ENCODE measurements at places on chromosomes 2 and 18.

DNA sequence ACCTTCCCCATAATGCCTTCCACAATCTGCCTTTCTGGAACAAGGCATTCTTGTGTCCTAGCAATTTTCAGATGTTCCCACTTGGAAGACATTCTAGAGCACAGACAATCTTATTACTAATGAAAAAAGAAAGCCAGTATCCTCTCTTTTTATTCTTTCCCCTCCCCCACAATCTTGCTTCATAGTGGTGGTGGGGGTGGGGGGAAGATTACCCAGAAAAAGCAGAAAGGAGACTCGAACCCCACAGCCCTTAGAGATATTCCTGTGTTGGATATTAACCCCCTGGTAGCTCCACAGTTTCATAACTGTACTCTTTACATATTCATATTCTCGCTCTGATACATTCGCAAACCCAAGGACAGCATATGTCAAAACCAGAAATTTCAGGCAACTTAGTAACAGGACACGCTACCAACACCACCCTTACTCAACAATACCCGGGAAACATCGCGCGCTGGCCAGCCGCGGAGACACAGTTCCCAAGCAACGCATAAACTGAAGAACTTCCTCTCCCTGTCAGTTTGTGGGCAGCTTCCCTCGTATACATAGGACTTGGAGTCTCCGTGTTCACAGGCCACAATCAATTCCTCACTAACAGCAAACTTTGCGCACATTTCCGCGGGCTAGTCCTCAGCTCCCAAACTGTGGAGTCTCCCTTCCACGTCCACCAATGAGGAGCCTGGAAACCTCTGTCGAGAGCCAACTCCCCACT, 793 bp downstream of the NR4A2 start:
- DNase-seq: peak; percentile 67

DNA sequence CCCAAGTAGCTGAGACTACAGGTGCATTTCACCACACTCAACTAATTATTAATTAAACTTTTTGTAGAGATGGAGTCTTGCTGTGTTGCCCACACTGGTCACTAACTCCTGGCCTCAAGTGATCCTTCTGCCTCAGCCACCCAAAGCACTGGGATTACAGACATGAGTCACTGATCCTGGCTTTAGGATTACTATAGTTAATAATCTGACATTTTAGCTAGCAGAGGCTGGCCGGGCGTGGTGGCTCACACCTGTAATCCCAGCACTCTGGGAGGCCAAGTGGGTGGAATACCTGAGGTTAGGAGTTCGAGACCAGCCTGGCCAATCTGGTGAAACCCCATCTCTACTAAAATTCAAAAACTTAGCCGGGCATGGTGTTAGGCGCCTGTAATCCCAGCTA, 39.5 kb downstream of the USP34 start:
- DNase-seq: no peak

GRCh38 chr18:58754544-58755068, 83.3 kb downstream of the MALT1 start:
- no peak for DNase-seq

DNA sequence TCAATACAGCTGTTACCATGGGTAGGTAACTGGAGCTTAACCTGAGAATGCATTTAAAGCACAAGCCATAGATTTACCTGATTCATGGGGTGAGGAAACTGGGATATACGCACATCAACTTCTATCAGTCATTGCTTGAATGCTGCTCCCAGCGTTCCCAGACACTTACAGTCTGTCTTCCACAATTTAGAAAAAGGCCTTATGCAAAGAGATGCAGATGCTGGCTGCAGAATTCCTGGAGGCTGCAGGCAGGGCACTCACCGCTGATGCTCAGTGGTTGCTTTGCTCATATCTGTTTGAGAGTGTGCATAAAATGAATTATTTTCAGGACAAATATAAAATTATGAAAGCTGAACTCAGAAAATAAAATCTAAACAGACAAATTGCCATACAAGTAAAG, 950.7 kb upstream of the PIK3C3 start:
- no peak for DNase-seq

GRCh38 chr2:43169099-43169945, 57.1 kb downstream of the ZFP36L2 start:
- no peak for DNase-seq

DNA sequence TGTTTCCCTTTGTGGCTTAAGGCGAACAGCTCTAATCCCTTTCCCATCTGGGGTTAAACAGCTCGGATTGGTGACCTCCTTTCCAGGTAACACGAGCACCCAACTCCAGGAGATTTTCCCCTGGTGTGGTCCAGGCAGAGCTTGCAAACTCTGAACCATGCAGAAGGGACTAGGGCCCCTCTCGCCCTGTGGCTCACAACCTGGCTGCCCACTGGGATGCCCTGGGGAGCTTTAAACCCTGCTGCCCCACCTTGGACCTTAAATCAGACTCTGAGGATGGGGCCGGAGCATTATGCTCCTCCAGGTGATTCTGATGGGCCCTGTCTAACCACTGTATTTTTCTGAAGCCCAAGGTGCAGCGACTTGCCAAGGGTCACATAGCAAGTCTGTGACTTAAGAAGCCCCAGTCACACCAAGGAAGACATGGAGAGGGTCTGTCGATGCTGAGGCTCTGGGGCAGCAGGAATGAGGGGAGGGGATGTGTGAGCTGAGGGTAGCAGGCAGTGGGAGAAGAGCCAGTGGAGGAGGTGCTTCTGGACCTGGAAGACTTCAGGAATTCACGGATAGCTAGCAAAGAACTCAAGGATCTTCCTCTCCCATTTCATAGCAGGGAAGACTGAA, 5.9 kb downstream of the ARID5A start:
- no peak for DNase-seq

DNA sequence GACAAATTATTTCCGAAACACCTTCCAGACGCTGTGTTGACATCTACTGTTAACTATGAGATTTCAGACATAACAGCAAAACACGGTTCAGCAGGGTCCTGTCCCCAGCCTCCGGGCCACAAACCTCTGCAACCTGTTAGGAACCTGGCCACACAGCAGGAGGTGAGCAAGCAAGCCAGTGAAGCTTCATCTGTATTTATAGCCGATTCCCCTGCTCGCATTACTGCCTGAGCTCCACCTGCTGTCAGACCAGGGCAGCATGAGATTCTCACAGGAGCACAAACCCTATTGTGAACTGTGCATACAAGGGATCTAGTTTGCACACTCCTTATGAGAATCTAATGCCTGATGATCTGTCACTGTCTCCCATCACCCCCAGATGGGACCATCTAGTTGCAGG, 31.1 kb downstream of the NDUFA10 start:
- no peak for DNase-seq

- DNase-seq: peak; percentile 81
Measured at GRCh38 chr2:37148325-37148724, 8.5 kb downstream of the EIF2AK2 start.

GRCh38 chr2:46703588-46703987, 212.0 kb downstream of the MCFD2 start:
- DNase-seq: no peak

DNA sequence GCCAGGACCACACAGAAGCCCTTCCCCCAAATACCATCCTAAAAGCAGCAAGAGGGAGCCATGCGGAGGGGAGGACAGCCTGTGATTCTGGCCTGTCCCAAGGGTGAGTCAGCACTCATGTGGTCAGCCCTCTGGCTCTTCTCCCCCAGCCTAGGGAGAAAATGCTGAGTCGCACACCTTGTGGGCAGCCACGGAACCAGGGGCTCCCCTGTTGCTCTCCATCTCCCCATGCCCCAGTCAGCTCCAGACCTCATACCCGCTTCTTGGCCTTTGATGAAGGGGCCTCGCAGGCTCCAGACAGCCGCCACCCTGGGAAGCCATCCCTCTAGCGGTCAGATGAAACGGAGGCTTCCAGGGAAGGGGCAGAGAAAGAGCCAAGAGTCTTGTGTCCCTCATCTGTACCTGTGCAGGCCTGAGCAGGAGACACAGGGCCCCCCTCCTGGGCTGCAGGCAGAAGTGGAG, 181.3 kb upstream of the SIX2 start:
- no peak for DNase-seq

GRCh38 chr2:8312221-8312620, 369.6 kb upstream of the ID2 start:
- no peak for DNase-seq

GRCh38 chr2:23375448-23375847, 9.5 kb upstream of the KLHL29 start:
- peak; percentile 68 for DNase-seq

DNA sequence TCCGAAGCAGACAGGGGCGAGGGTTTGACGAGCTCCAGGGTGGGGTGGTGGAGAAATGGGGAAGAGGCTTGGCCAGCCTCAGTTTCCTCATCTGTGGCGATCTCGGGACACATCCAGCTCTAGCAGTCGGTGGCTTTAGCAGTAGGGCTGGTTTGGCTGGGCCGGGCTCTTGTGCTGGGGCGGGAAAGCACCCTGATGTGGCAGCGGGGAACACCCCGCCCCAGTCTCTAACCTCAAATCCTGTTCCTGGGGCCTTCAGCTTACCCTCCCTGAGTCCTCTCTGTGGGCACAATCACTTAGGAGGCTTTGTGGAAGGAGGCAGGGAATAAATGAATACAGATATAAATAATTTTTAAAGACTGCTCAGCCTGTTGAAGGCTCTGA, 26.5 kb upstream of the MCFD2 start:
- peak; percentile 33 for DNase-seq

- DNase-seq: no peak
Measured at GRCh38 chr2:38744399-38744780, 6.8 kb downstream of the SRSF7 start.

DNA sequence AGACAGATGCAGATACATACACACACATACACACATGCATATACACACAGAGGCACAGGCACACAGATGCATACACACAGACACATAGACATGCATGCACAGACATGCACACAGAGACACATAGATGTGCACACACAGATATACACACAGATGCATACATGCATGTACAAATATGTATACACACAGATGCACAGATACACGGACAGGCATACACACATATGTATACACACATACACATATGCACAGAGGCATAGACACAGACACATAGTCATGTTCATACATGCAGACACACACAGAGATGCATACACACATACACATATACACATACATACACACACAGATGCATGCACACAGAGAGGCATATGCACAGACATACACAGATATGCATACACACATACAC, 437.3 kb upstream of the SMIM21 start:
- no peak for DNase-seq

DNA sequence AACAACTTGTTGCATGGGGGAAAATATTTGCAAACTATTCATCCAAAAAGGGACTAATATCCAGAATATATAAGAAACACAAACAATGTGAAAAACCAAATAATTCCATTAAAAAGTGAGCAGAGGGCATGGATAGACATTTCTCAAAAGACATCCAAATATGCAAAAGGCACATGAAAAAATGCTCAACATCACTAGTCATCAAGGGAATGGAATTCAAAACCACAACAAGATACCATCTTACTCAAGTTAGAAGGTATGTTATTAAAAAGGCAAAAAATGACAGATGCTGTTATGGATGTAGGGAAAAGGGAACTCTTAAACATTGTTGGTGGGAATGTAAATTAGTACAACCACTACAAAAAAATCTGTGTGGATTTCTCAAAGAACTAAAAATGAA, 396.5 kb downstream of the CCDC85A start:
- no peak for DNase-seq

DNA sequence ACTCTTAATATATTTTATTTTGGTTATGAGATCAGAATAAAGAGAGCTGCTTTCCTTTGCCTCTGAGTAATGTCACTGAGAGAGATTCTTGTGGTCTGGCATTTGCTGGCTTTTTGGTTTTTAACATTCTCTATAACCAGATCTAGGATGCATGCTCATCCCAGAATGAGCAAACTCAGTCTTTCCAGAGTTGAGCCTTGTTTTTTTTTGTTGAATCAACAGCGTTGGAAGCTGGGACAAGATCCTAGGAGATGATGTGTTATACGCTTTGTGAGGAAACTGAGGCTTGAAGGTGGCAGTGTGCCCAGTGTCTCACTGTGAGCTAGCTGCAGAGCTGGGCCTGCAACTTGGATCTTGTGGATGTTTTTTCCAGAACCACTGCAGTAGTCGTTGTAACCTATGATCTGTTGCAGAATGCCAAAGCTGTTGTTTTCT, 19.5 kb downstream of the MYO1B start:
- DNase-seq: no peak

DNA sequence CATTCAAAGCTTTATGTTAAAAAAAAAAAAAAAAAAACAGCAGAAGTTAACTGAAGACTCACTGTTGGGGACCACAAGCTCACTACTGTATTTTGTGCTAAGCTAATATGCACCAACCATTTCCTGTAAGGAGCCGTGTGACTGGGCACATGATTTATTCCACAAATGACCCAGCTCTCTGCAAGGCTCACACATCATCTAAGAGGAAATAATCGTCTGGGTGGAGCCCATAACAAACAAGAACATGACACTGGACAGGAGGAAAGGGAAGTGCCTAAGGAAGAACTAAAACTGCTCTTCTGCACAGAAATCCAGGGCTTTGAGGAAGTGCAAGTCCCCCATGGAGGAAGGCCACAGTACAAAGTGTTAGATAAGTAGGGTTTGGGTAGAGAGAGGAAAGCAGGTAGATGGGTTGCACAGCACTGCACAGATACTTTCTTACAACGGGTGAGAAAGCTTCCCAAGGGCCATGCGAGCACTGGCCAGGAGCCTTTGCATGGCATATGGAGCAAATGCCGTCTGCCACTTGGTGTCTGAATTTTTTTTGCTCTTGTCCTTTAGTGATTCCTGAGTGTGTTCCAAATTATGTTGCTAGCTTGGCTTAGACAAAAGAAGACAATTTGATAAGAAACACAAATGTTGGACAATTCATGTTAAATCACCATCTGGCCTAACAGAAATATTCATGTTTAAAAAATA, 24.4 kb downstream of the NFE2L2 start:
- DNase-seq: peak; percentile 58
